ENCODE measurements at places on chromosomes 5 and 9. TPM values are rescaled to one million over a fixed set of nuclear protein-coding genes. Genes with fewer than 3 reads are reported as not detected.

SLC34A3 gene
- polyA plus RNA-seq, result not detected

TSTD2 gene
- 18.6 TPM for polyA plus RNA-seq

DNA sequence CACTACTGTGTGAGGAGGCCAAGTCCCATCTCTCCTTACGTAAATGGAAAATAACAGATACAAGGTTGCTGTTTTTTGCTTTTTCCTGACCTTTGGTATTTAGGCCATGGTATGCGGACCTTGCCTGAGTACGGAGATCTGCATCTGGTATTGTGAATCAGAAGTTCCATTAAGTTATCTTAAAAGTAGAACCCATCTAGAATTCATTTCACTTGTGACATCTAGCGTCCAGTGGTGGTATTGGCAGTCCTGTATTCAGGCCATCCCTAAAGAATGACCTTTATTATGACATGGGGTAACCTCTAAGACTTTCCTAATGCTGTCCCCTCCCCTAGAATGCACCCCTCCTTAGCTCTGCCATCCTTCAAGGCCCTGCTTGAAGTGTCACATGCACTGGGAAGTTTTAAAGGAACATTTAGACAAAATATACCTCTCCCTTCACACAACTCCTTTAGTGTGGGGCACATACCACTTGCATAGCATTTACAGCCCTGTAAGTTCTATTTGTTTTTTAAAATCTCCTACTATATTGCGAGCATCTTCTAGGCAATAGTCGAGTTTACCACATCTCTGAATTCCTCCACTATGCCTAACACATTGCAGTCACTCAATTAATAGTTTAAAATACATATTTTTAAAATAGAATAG, 1.9 kb upstream of the SPDL1 start:
- peak overlapping the region; percentile 77 for H3K27ac ChIP-seq
- no peaks in the 10 kb centered on the region for H3K27me3 ChIP-seq
- DNase-seq, result peak; percentile 39
- no peak overlapping the region for H3K4me3 ChIP-seq

DNA sequence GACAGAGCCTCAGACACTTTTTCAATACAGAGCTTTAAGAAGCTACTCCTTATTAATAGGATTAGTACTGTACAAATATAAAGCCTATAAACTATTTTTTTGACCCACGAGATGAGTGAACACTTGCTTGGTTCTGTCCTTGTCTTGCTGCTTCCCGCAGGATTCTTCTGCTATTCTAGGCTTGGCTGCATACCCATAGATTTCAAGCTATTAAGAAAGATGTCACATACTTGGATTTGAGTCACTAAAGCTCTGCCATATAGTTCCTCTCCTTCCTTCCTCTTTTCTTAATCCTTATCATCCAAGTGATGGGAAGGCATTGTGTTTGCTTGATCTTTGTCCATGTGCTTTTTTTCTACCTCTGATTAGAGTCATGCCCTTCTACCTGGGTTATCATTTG, 361.2 kb upstream of the TRPC7 start:
- no peaks in the 10 kb centered on the region for H3K36me3 ChIP-seq
- H3K27ac ChIP-seq, result no peak overlapping the region
- no peaks in the 10 kb centered on the region for H3K27me3 ChIP-seq
- H3K4me1 ChIP-seq, result peaks cover 10% of the 10 kb centered on the region

LRRC70 gene
- 0.08 TPM for polyA plus RNA-seq

ABCA2 gene
- 34.7 TPM for polyA plus RNA-seq

ADRA1B gene
- polyA plus RNA-seq, result 2.2 TPM

DNA sequence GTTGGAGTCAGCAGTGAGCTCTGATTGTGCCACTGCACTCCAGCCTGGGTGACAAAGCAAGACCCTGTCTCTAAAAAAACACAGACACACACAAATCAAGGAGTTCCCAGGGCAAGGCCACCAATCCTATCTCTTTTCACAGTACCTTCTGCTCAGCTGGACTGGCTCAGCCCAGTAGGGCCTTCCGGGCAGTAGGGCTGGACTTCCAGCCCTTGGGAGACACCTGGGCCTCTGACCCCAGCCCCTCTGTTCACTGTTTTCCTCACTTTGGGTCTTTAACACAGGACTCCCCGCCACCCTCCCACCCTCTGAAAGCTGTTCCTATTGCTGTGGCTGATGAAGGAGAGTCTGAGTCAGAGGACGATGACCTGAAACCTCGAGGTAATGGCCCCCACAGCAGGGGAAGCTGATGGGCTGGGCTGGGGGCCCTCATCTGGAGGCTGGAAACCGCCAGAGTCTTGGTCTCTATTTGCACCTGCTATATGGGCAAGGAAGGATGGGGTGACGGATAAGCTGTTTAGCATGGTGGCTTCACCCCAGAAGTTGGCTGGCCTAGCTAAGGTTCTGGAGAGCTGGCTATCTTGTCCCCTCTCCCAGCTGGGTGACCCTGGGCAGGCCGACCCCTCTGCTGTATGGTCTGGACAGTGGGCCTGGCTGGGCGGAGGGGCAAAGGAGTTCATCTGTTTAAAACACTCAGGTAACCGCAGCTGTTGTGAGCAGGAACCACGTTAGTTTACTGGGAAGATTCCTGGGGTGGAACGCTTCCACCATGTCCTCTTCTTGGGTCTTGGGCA, 25.6 kb downstream of the USP20 start:
- no peak overlapping the region for H3K4me3 ChIP-seq
- no peak for DNase-seq
- H3K4me1 ChIP-seq, result peaks cover 13% of the 10 kb centered on the region

DNA sequence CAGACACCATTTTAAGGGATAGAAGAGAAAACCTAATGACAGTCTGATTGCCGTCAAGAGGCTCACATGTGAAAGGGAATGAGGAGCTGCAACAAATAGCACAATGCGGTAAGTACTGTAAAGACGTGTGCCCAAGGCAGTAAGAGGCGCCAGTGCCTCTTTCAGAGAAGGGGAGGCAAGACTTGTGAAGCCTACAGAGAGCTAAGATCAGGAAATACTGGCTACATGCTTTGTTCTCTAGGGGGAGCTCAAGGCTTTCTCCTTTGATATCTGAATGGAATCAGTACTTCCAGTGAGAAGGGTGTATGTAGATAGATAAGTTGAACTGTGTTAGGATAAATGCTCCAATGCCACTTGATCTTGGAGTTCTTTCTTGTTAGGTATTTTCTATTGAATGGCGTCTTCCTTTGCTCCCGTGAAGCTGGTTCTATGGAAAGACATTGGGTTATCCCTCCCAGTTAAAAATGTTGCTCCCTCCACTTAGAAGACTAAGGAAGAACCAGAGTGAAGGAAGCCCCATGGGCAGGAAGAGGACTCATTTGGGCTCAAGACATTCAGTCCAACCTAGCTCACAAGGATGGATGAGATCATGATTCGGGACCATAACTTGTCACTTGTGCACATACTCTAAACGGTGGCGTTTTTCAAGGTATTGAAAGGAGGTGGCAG, 23.5 kb upstream of the ALDOB start:
- no peaks in the 10 kb centered on the region for H3K36me3 ChIP-seq
- no peaks in the 10 kb centered on the region for H3K27me3 ChIP-seq
- H3K27ac ChIP-seq, result no peak overlapping the region

GRCh38 chr5:157100140-157100679, 8.6 kb downstream of the HAVCR2 start:
- no peaks in the 10 kb centered on the region for H3K27me3 ChIP-seq
- H3K27ac ChIP-seq, result no peak overlapping the region
- no peaks in the 10 kb centered on the region for H3K4me1 ChIP-seq

C5orf58 gene
- not detected for polyA plus RNA-seq

MAMDC2 gene
- polyA plus RNA-seq, result not detected

SPATA9 gene
- polyA plus RNA-seq, result 0.07 TPM

IL12B gene
- polyA plus RNA-seq, result not detected

SETX gene
- 15.0 TPM for polyA plus RNA-seq

DNA sequence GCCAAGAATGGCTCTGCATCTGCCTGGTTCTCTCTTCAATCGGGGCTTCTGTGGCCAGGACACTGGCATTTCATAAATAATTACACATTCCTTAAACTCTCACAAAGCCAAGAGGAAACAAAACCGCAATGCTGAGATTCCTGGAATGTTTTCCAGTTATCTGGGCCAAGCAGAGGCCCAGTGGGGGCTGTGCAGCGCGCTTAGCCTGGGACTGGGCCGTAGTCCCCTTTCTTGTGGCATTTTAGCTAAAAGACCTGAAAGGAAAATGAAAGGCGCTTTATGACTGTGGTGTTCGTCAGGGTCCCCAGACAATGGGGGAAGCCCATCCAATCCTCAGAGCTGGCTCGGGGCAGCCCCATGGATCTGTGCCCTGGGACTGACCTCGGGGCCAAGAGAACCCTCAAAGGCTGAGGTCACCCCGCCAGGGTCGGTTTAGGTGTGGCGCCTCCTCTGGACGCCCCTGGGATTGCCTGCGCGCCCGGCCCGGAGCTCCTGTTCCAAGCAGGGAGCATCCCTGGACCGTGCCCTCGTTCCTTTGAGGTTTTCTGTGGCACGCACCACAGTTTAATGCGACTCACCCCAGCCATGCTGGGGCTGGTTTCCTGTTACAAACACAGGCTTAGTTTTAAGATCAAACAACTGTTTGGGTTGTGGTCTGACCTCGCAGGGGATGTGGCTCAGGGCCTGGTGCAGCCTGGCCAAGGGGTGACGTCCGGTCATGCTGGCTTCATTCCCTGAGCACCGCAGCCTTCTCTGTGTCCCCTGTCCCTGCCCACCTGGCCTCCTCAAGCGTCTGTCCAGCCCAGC, 51.5 kb upstream of the NKD2 start:
- peak overlapping the region; percentile 52 for H3K27ac ChIP-seq
- H3K36me3 ChIP-seq, result no peaks in the 10 kb centered on the region
- H3K27me3 ChIP-seq, result no peaks in the 10 kb centered on the region
- peaks cover 18% of the 10 kb centered on the region for H3K4me1 ChIP-seq
- peak; percentile 28 for DNase-seq
- H3K4me3 ChIP-seq, result no peak overlapping the region

GRCh38 chr9:137433916-137434431, 7.2 kb downstream of the ENTPD8 start:
- DNase-seq, result no peak
- H3K36me3 ChIP-seq, result no peaks in the 10 kb centered on the region
- H3K27me3 ChIP-seq, result no peaks in the 10 kb centered on the region
- peaks cover 4% of the 10 kb centered on the region for H3K4me1 ChIP-seq

PCDHAC1 gene
- polyA plus RNA-seq, result 0.21 TPM

RAD17 gene
- polyA plus RNA-seq, result 15.4 TPM

DNA sequence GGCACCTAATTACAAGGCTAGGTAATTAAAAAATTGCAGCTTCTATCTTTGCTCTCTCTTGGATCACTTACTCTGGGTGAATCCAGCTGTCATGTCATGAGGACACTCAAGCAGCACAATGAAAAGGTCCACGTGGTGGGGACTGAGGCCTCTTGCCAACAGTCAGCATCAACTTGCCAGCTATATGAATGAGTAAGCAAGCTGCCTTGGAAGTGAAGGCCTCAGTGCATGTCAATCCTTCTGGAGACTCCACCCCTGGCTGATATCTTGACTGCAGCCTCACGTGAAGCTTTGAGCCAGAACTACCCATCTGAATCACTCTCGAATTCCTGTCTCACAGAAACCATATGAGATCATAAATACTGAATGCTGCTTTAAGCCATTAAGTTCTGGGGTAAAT, 140.5 kb downstream of the SNX18 start:
- H3K27ac ChIP-seq, result no peak overlapping the region
- DNase-seq, result no peak
- no peaks in the 10 kb centered on the region for H3K36me3 ChIP-seq
- H3K27me3 ChIP-seq, result no peaks in the 10 kb centered on the region

SAP30L gene
- 26.6 TPM for polyA plus RNA-seq

SLC31A2 gene
- 8.5 TPM for polyA plus RNA-seq

- H3K4me1 ChIP-seq, result no peaks in the 10 kb centered on the region
- H3K36me3 ChIP-seq, result no peaks in the 10 kb centered on the region
- no peak for DNase-seq
- no peak overlapping the region for H3K27ac ChIP-seq
- no peaks in the 10 kb centered on the region for H3K27me3 ChIP-seq
Measured at GRCh38 chr5:179919487-179920060, 11.9 kb upstream of the TBC1D9B start.

ESM1 gene
- polyA plus RNA-seq, result 37.4 TPM

ARID3C gene
- 0.11 TPM for polyA plus RNA-seq

- no peak for DNase-seq
- H3K4me3 ChIP-seq, result no peak overlapping the region
- H3K4me1 ChIP-seq, result no peaks in the 10 kb centered on the region
- no peaks in the 10 kb centered on the region for H3K27me3 ChIP-seq
- H3K27ac ChIP-seq, result no peak overlapping the region
Measured at GRCh38 chr5:159628703-159629102, 287.6 kb upstream of the ADRA1B start.

GRCh38 chr5:6188344-6188743, 190.0 kb downstream of the MED10 start:
- H3K27me3 ChIP-seq, result no peaks in the 10 kb centered on the region
- H3K4me3 ChIP-seq, result no peak overlapping the region
- no peak overlapping the region for H3K27ac ChIP-seq
- H3K4me1 ChIP-seq, result peaks cover 2% of the 10 kb centered on the region
- no peaks in the 10 kb centered on the region for H3K36me3 ChIP-seq

DNA sequence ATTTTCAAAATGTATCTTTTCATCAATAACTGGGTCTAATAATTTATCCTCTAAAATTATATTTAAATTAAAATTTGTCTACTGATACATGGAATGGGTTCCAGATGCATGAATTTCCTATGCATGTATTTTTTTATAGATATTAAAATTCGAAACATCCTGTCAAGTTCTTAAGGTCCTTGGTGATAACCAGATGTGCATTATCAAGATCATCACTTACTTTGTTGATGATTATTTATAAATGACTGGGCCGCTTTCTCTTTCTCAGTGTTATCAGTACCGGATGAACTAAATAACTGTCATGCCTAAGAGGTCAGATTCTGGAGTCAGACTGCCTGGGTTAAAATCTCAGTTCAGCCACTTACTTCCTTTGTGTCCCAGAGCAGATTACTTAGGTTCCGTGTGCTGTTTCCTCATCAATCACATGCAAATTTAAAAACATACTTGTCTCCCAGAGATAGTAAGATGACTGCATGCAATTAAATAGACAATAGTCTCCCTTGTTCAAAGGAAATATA, 124.3 kb downstream of the TEX10 start:
- peak; percentile 29 for DNase-seq
- peaks cover 39% of the 10 kb centered on the region for H3K36me3 ChIP-seq
- H3K27ac ChIP-seq, result no peak overlapping the region
- no peak overlapping the region for H3K4me3 ChIP-seq
- H3K4me1 ChIP-seq, result peaks cover 6% of the 10 kb centered on the region
- H3K27me3 ChIP-seq, result no peaks in the 10 kb centered on the region

GRCh38 chr9:34985311-34985899, 4.1 kb upstream of the DNAJB5 start:
- peaks cover 42% of the 10 kb centered on the region for H3K4me1 ChIP-seq
- peak overlapping the region; percentile 82 for H3K27ac ChIP-seq
- H3K4me3 ChIP-seq, result no peak overlapping the region
- H3K36me3 ChIP-seq, result no peaks in the 10 kb centered on the region
- H3K27me3 ChIP-seq, result no peaks in the 10 kb centered on the region
- peak; percentile 68 for DNase-seq

C6 gene
- 0.02 TPM for polyA plus RNA-seq

DNA sequence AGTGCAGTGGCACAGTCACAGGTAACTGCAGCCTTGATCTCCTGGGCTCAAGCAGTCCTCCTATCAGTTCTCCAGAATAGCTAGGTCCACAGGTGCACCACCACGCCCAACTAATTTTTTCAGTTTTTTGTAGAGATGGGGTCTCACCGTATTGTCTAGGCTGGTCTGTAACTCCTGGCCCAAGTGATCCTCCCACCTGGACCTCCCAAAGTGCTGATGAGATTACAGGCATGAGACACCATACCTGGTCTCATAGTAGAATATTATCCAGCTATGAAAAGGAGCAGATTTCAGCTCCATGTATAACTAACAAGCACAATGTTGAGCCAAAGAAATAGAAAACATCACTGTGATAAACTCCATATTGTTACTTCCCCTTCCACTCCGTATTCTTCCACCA, 69.8 kb downstream of the FAM78A start:
- H3K4me3 ChIP-seq, result no peak overlapping the region
- no peak overlapping the region for H3K27ac ChIP-seq
- no peak for DNase-seq
- no peaks in the 10 kb centered on the region for H3K4me1 ChIP-seq
